ENCODE measurements at places on chromosomes 16 and 17. TPM values are rescaled to one million over a fixed set of nuclear protein-coding genes. Genes with fewer than 3 reads are reported as not detected.

GRCh38 chr16:3787924-3788661 lies 70.8 kb upstream of the TRAP1 start:
- no peak overlapping the region for H3K27ac ChIP-seq
- peaks cover 26% of the 10 kb centered on the region for H3K36me3 ChIP-seq
- H3K4me3 ChIP-seq: no peak overlapping the region
- no peaks in the 10 kb centered on the region for H3K27me3 ChIP-seq
- peaks cover 37% of the 10 kb centered on the region for H3K4me1 ChIP-seq

DNA sequence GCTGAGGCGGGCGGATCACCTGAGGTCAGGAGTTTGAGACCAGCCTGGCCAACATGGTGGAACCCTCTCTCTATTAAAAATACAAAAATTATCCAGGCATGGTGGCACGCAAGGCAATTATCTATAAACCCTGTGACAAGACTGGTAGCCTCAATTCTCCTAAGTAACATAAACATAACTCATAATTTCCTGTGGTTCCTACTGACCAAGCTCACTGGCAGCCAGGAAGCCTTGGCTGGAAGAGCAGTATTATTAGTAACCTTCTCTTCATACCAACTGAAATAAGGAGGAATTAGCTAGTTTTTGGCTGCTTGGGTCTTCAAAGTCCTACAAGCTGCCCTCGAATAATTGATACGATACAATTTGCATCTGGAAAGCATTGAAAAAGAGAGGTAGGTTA lies 31.6 kb upstream of the LRRC37A3 start:
- H3K36me3 ChIP-seq: no peaks in the 10 kb centered on the region

DNA sequence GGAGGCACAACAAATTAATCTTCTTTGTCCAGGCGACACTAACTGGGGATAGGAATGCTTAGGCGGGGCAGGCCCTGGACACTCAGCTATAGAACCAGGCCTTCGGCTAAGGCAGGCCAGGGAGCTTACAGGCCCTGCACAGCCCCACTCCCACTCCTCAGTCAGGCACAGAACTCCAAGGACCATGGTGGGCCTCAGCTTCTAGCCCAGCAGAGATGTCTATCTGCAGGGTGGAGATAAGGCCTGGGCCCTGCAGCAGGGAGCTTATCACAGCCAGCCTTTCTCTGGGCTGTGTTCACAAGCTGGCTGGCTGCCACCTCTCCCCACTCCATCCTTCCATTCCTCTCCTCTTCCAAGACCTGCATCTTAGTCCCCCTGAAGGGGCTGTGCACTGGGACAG lies 68.1 kb downstream of the TMEM132E start:
- no peak for DNase-seq
- no peaks in the 10 kb centered on the region for H3K36me3 ChIP-seq
- no peak overlapping the region for H3K27ac ChIP-seq
- H3K27me3 ChIP-seq: no peaks in the 10 kb centered on the region

The TXNL4B gene
- 14.0 TPM for polyA plus RNA-seq
